MCF 10A (cell line): ENCODE measurements at places on chromosomes 11 and 22.
A peak's percentile ranks its signal among the peaks of the same experiment; 100 is the strongest.

DNA sequence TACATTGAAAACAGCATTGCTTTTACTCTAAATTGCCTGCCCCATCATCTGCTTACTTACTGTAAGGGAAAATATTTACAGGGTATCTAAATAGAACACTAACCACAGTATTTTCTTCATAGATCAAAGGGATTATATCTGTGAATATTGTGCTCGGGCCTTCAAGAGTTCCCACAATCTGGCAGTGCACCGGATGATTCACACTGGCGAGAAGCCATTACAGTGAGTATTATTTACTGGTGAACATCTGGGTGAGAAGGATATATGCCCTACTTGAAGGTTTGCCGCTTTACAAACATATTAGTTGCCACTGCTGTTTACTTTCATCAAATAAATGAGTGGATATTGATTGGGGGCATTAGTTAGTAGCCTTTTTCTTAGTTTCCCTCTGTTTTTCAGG, 5.9 kb upstream of the CNTF start:
- H3K36me3 ChIP-seq, result peaks cover 88% of the 10 kb centered on the region
- H3K27ac ChIP-seq, result peak overlapping the region; percentile 81
- peak; percentile 89 for DNase-seq
- no peak overlapping the region for H3K4me3 ChIP-seq
- H3K4me1 ChIP-seq, result peaks cover 29% of the 10 kb centered on the region
- no peaks in the 10 kb centered on the region for H3K27me3 ChIP-seq

- DNase-seq, result no peak
- no peaks in the 10 kb centered on the region for H3K27me3 ChIP-seq
- H3K4me1 ChIP-seq, result peaks cover 12% of the 10 kb centered on the region
Measured at GRCh38 chr11:108751444-108751843, 86.6 kb downstream of the DDX10 start.

GRCh38 chr11:111938687-111939160, 1.6 kb downstream of the DIXDC1 start:
- peak overlapping the region; percentile 71 for H3K4me3 ChIP-seq
- no peaks in the 10 kb centered on the region for H3K36me3 ChIP-seq
- peaks cover 60% of the 10 kb centered on the region for H3K4me1 ChIP-seq
- no peaks in the 10 kb centered on the region for H3K27me3 ChIP-seq

DNA sequence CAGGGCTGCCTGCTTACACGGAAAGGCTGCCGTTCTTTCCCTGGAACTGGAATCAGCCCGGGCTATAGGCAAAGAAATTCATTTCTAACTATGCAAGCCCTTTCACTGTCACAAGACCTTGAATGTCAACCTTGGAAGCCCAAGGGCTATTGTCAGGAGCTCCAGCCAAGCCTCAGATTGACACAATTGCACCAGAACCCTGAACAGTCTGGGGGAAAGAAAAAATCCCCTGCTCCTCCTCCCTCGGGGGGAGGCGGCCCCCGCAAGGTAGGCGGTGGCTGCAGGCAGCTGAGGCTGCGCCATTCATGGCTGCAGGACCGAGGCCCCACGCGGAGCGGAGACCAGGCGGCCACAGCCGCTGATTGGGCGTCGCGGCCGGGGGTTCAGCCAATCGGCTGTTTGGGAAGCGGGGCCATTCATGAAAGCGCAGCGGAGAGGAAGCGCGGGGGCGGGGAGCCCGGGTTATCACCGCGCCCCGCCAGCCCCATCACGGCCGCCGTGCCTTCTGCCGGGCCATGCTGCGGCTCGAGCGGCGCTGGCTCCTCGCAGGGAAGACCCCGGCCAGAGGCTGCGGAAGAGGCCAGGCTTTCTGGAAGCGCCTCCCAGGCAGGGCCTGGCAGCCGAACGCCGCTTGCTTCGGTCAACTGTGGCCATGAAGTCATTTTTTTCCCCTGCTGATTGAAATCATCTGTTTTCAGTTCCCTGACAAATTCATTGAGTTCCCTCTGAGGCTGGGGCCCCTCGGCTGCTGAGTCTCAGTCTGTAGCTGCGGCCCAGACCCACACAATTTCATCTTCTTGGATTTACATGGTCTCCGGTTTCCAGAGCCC, 38.1 kb upstream of the LINC01488 start:
- peak; percentile 80 for DNase-seq
- peaks cover 21% of the 10 kb centered on the region for H3K4me1 ChIP-seq
- H3K27me3 ChIP-seq, result no peaks in the 10 kb centered on the region
- no peak overlapping the region for H3K27ac ChIP-seq
- no peaks in the 10 kb centered on the region for H3K36me3 ChIP-seq

GRCh38 chr11:37905707-37906417, 1307.8 kb upstream of the RAG2 start:
- H3K27me3 ChIP-seq, result no peaks in the 10 kb centered on the region
- H3K4me3 ChIP-seq, result no peak overlapping the region
- peak; percentile 83 for DNase-seq

DNA sequence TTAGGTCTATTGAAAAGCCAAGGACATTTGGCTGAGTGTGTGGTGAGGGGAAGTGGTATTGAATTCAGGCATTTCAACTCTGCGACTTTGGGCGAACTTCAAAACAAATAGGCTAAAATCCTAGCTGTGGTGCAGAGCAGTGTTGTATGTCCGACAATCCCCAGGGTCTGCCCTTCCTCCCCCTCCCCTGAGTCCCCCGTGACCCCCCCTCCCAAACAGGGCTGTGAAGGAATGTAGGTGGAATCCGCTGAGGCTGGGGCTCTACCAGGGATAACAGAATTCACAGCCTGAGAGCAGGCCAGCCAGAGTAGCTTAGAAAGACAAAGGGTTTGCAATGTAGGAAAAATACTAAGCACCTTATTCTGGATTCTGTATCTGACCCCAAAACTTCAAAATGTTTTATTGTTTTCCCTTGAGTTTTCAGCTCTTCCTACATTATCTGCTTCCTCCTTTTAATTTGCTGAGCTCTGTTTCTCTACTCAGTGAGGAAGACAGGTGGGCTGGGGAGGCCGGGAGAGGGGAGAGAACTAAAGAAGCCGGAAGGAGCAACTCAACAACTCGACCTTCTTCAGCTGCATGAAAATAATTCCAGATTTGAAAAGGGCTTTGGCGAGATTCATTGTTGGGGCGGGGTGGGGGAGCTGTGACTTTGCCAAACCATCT, 315.2 kb downstream of the BLID start:
- no peaks in the 10 kb centered on the region for H3K4me1 ChIP-seq
- H3K27ac ChIP-seq, result no peak overlapping the region
- H3K4me3 ChIP-seq, result no peak overlapping the region
- H3K36me3 ChIP-seq, result no peaks in the 10 kb centered on the region
- no peak for DNase-seq

DNA sequence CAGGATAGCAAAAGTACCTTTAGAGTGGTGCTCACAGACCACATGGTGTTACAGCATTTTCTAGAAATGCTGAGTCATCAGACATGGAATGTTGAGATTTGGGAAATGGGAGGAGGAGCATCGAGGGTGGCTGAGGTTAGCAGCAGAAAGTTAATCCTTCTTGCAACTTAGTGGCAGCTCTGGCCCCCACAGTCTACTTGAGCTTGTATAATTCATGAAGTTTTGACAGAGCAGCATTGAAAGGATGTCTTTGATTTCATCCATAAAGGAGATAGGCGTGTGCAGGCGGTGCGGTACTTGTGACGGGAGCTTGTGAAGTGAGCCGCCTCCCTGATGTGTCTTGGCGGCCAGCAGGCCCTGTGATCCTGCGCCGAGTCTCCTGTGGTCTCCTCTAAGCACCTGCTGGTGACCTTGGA, 330.5 kb downstream of the TBC1D22A start:
- H3K27ac ChIP-seq, result no peak overlapping the region
